Effector memory CD4-positive, alpha-beta T cell (primary cell): ENCODE measurements at places on chromosomes 7 and 10.

GRCh38 chr10:24866604-24867583 lies 85.5 kb downstream of the PRTFDC1 start:
- DNase-seq: no peak

- DNase-seq: no peak
Measured at GRCh38 chr7:66641526-66641871, 12.8 kb downstream of the KCTD7 start.

DNA sequence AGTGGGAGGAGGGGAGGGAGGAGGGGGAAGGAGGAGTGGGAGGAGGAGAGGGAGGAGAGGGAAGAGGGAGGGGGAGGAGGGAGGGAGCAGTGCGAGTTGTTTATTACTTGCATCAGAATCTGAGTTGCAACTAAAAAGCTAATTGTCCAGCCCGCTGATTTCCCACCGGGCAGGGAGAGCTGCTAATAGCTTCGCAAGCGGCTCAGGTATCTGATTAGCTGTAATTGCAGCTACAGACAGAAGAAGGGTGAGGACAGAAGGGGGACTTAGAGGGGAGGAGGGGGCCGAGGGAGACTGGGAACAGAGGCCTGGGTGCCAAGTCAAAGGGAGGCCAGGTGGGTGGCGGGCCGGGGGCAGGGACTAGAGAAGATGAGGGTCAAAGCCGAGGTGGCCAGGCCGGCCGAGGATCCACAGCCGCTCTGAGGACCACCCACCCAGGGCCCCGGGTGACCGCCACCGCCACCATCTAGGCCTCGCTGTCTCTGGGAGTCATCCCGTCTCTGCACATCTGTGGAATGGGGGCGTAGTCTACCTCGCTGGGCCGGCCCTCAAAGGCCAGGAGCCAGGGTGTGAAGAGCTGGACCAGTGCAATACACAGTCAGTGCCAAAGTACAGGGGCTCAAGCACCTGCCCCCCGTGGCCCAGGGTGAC lies 54.2 kb downstream of the MICALL2 start:
- DNase-seq: no peak

- DNase-seq: no peak
Measured at GRCh38 chr7:117172283-117172682, 150.6 kb downstream of the WNT2 start.

DNA sequence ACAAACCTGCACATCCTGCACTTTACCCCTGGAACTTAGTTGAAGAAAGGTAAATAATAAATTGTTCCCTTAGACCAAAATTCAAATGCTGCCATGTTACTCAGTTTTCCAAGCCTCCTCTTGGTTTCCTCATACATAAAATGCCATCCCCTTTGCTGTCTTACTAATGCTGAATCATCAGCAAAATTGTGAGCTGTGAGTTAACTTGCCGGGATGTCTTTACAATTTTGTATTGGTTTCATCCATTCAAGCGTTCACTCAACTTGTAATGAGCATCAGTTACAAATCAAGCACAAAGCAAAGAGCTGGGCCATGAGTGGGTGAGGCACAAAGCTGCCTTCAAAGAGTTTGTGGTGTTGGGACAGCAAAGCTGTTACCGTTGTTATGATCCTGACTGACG lies 395.8 kb upstream of the ZMIZ1 start:
- DNase-seq: no peak

GRCh38 chr7:82406937-82407336 lies 36.6 kb downstream of the CACNA2D1 start:
- no peak for DNase-seq

- no peak for DNase-seq
Measured at GRCh38 chr10:84178160-84178609, 4.6 kb downstream of the GPR15LG start.

- no peak for DNase-seq
Measured at GRCh38 chr10:112624546-112625048, 177.6 kb downstream of the VTI1A start.

DNA sequence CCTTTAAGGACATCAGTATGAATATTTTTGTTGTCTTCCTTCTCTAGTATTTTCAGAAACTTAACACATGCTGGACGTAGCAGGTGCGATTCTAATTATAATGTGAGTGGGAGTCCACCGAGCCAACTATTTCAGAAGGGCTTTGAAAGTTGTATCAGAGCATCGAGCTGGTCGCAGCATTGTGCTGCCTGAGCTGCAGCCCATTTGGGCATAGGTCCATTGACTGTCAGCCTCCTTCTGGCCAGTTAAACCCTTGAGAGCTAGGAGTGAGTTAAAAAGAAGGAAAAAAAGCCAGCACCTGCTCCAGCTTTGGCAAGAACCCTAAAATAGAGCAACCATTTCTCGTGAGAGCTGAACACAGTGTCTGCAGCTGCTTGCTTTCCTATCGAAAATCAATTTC lies 47.8 kb downstream of the SLC35G1 start:
- no peak for DNase-seq
